ENCODE measurements at places on chromosomes 6 and 20.

DNA sequence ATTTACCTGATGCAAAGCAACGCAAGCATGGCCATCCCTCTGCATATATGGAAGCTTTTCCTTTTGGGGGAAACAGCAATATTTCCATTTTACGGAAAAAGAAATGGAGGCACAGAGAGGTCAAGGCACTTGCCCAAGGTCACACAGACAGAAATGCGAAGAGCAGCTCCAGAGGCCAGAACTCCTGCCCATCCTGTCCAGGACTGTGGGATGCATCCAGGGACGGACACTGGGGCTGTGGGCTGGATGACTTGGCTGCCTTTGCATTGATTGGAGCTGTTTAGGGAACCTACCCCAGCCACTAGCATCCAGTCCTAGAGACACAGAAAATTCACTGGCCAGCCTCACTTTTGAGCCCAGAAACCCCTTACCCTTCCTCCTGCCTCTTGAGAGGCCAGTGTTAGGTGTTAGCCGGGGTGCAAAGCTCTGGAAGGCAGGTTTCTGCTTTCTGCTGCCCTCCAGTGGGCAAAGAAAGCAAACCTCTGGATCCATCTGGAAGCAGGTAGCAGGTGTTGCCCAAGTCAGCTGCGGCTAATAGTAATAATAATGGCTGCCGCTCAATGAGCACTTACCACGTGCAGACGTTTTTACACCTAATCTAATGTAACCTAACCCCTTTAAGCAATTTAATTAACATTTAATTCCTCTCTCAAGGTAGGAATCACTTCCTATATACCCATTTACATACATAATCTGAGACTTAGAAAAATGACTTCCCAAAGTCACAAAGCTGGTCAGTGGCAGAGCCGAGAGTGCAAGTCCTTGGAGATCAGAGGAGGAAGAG, 31.7 kb upstream of the CCN5 start:
- DNase-seq = peak; percentile 50

- DNase-seq = no peak
These were observed 141.1 kb downstream of the RFPL4B start for GRCh38 chr6:112488238-112488637.

GRCh38 chr6:66245231-66245630, 538.2 kb upstream of the EYS start:
- no peak for DNase-seq

DNA sequence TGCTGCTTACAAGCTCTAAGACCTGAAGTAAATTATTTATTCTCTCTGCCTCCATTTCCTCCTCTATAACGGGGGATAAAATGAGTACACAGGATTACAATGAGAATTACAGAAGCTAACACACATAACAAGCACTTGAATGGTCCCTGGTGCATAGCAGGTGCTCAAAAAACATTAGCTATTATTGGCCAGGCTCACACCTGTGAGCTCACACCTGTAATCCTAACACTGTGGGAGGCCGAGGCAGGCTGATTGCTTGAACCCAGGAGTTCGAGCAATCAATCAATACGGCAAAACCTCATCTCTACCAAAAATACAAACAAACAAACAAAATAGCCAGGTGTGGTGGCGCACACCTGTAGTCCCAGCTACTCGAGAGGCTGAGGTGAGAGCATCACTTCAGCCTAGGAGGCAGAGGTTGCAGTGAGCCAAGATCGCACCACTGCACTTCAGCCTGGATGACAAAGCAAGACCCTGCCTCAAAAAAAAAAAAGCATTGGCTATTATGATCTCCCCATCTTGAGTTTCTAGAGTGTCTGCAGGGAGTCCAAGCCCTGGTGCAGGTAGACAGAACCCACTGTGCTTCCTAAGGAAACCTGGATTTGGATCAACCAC, 68.1 kb downstream of the PREX1 start:
- no peak for DNase-seq

GRCh38 chr6:28125401-28125800, 992 bp downstream of the ZSCAN16 start:
- no peak for DNase-seq

GRCh38 chr6:70289299-70289698, 13.6 kb downstream of the COL9A1 start:
- no peak for DNase-seq

Data from NCI-H1930 (cell line).